Fibroblast of skin of back (primary cell): ENCODE measurements at places on chromosomes 5 and 9.

GRCh38 chr9:7358876-7359275 is 440.7 kb downstream of the DMAC1 start:
- DNase-seq = no peak

DNA sequence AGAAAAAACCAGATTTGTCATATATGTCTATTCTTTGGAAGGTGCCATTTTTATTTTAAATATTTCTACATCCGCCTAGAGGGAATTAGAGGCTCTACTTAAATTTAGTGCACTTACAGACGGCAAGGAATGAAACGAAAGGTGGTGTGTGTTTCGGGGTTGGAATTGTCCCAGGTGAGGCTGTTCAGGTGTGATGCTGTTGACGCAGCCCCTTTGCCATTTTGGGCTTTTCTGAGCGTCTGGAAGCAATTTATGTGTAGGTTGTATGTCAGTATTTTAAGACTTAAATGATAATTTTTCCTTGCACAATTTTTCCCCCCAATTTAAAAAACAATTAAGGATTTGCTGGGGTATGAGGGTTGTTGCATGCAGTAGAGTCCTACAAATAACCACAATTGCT is 2.0 kb downstream of the TENT4A start:
- DNase-seq = no peak

- no peak for DNase-seq
Measured at GRCh38 chr5:33964132-33964700, 20.3 kb downstream of the SLC45A2 start.

DNA sequence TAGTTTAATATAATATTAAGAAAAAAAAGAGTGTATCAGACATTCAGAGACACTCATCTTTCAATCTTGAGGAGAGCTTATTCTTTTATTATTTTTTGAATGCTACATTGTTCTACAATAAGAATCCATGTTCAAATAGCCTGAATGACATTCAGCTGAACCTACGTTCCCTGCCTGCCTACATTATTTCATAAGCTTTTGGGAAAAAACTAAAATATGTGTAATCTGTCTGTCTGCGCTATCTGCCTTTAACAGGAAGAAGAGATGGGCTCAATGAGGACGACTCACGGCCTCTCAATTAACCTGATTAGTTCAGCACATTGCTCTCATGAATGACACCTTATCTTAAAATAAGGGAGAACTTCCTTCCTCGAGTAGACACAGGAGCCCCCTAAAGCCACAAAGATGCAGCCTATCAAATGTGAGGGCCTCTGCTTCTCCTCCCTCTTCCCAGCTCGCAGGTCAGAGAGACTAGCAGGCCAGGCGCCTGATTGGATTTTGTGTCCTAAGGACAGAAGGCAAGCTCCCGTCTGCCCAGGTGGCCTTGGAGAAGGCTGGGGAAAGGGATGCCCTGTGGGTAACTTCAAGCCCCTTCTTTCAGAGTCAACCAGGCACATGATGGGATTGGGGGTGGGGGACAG is 37.8 kb downstream of the EBF1 start:
- no peak for DNase-seq

- no peak for DNase-seq
Measured at GRCh38 chr5:83482961-83483360, 11.4 kb downstream of the VCAN start.

- DNase-seq = no peak
Measured at GRCh38 chr5:138833080-138833479, 42.1 kb downstream of the LRRTM2 start.

GRCh38 chr5:141997358-141997960 is 15.4 kb downstream of the GNPDA1 start:
- no peak for DNase-seq

- DNase-seq = no peak
Measured at GRCh38 chr9:14766299-14766698, 43.8 kb upstream of the CER1 start.

DNA sequence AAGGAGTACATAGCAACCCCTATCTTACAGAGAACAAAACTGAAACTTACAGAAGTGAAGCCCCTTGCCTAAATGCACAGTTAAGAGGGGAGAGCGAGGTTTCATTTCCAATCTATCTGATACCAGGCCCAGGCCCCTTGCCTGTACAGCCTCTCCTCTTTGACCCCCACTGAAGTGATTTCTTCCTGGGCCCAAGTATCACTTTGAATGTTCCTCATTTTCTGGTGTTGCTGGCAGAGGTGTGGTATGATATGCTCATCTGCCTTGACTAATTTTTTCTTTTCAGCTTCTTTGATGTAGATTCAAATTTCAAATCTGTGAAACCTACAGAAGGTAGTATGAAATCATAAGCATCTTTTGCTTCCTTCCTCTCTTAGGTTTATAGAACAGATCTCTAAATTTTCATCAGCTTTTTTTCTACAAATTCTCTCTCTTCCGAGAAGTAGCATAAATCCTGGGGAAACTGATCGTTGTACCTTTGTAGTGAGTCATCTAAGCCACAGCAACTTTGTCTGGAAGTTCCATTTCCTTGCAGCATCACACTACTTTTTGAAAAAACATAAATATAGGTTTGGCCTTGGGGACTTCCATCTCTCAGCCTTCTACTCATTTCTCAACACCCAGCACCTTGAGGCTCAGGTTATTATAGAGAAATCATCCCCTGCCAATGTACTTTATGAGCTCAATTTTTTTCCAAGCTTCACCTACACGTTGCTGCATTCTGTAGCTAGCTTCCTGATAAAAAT is 402.4 kb upstream of the PTGER4 start:
- no peak for DNase-seq

- no peak for DNase-seq
Measured at GRCh38 chr9:131835151-131835910, 95.5 kb upstream of the RAPGEF1 start.

GRCh38 chr5:134445856-134446818 is 34.5 kb upstream of the CDKN2AIPNL start:
- no peak for DNase-seq

- DNase-seq = peak; percentile 62
Measured at GRCh38 chr5:60287174-60287771, 393.7 kb upstream of the PDE4D start.
